ENCODE measurements at places on chromosomes 4 and X.
A peak's percentile ranks its signal among the peaks of the same experiment; 100 is the strongest.

DNA sequence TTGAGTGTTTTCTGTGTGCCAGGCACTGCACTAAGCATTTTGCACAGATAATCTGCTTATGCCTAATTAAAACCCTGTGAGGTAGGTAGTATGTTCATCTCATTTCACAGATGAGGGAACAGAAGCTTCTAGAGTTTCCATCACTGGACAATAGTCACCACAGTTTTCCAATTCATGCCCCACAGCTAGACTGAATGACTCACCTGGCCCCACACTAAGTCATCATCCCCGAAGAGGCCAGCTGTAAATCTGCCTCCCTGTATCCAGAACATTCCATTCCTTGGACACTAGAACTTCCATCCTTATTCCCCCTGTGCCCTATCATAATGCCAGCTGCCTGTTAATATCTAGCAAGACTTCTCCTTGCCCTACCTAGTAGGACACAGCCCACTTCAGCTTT is 40.9 kb upstream of the NYX start:
- DNase-seq: no peak

GRCh38 chr4:55169352-55169961 is 44.1 kb upstream of the KDR start:
- no peak for DNase-seq

DNA sequence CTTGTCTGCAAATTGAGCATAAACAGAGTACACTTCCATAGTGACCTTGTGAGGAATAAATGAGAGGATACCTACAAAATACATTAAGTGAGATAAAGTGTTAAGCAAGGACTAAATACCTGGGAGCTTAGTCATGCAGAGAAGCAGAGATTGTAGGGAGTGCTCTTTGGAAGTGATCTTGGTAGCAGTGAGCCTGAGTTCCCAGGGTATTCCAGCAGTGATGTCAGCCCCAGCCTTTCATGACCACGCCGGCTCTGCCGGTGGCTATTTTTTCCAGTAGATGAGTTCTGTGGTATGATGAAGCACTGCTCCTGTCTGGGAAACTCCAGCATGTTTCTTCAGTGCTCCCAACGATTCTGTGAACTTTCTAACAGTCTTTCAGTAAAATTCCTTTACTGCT is 391.5 kb upstream of the IGFBP7 start:
- DNase-seq: no peak

GRCh38 chrX:149757206-149758067 is 16.4 kb upstream of the HSFX1 start:
- no peak for DNase-seq

DNA sequence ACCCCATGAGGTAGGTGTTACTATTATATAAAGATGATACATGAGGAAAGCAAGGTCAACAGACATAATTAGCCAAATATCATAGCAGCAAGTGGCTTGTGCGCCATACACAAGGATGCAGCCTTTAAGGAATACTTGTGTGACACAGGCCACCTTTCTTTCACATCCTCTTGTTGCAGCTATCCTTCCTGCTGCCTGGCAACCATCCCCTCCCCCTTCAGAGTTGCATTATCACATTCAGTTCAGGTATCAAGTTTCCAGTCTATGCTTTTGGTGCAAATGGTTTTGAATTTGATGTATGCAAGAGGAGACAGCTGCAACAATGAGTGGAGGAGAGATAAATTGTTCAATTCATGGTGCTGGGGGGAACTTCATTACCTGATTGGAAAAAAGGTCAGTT is 6.4 kb downstream of the ZCCHC18 start:
- no peak for DNase-seq

- DNase-seq: no peak
These were observed 208.2 kb downstream of the APBB2 start for GRCh38 chr4:41006141-41006540.

- DNase-seq: no peak
These were observed 29.6 kb downstream of the SPARCL1 start for GRCh38 chr4:87499403-87500091.

GRCh38 chr4:98518559-98519267 is 139.7 kb downstream of the TSPAN5 start:
- DNase-seq: no peak

- no peak for DNase-seq
These were observed 525.5 kb upstream of the BOD1L1 start for GRCh38 chr4:14152834-14153519.

GRCh38 chr4:28233724-28234123 is 1373.1 kb downstream of the STIM2 start:
- no peak for DNase-seq

DNA sequence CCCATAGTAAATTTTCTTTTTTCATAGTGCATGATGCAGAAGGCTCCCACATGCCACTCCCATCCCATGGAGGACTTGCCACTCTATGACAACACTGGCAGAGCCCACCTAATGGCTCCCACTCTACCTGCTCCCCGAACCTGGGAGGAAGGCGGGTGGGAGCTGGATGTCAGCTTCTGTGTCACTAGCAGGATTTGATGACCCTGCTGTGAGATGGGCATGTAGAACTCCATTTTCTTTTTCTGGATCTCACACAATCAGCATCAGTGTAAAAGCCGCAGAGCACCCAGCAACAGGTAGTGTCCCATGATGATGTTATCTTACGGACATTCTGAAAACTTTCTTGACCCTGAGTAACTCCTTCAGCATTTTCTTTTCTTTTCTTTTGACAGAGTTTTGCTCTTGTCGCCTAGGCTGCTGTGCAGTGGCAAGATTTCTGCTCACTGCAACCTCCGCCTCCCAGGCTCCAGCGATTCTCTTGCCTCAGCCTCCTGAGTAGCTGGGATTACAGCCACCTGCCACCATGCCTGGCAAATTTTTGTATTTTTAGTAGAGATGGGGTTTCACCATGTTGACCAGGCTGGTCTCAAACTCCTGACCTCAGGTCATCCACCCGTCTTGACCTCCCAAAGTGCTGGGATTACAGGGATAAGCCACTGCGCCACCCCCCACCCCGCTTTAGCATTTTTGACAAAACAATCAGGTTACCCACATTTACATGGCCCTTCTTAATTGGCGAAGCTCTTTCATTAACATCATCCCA is 15.0 kb upstream of the ADH1A start:
- DNase-seq: no peak

DNA sequence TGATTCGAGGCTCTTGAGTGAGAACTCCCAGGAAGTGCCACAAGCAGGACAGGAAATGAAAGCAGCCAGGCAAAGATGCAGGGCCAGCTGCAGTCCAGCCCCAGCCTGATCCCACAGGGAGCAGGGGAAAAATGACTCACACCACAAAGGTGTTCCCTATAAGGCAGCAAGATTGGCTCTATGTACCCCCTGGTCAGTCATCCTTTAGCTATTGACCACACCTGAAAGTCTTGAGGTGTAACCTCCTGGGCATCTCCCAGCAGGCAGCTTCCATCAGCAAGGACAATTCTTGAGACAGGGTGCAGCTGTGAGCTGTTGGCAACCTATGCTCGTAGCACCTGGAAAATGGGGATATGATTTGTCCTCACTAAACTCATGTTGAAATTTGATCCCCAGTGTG is 27.9 kb upstream of the EXOC1L start:
- no peak for DNase-seq

GRCh38 chr4:185950891-185951290 is 118.1 kb upstream of the TLR3 start:
- DNase-seq: no peak

DNA sequence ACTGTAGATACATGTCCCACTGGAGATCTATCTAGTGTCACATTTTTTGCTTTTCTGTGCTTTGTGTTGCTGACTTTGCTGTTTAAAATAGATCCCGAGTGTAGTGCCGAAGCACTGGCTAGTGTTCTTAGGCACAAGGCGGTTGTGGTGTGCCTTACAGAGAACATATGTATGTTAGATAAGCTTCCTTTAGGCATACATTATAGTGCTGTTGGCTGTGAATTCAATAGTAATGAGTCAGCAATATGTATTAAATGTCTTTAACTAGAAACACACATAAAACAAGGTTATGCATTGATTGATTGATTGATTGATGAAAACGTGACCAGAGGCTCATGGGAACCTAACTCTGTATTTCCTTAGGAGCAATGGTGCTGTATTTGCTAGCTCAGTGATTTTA is 56.2 kb downstream of the COX7B2 start:
- no peak for DNase-seq

- DNase-seq: no peak
These were observed 26.5 kb upstream of the CHRNA9 start for GRCh38 chr4:40308528-40309122.

GRCh38 chr4:182177166-182177565 is 66.0 kb upstream of the TENM3 start:
- DNase-seq: no peak

DNA sequence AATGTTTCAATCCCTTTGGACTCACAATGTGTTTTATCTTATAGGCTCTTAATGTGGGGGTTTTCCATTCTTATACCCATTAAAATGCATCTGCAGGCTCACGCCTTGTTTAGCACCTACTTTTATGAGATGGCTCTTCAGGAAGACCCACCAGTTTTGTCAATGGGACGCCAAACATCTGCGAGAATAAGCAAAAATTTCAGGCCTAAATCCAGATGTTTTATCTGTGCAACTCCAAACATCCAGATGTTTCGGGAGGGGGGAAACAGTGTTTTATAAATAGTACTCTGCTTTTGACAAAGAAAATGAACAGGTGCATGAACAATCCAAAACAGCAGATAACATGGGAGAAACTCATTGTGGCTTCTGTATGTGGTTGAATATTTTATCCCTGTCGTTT is 342.8 kb downstream of the DHX15 start:
- no peak for DNase-seq

- no peak for DNase-seq
These were observed 55.8 kb upstream of the NSUN7 start for GRCh38 chr4:40693946-40694345.

GRCh38 chr4:129254126-129254525 is 158.2 kb downstream of the C4orf33 start:
- no peak for DNase-seq

- peak; percentile 37 for DNase-seq
These were observed 535.5 kb downstream of the MID1IP1 start for GRCh38 chrX:39336671-39337311.

DNA sequence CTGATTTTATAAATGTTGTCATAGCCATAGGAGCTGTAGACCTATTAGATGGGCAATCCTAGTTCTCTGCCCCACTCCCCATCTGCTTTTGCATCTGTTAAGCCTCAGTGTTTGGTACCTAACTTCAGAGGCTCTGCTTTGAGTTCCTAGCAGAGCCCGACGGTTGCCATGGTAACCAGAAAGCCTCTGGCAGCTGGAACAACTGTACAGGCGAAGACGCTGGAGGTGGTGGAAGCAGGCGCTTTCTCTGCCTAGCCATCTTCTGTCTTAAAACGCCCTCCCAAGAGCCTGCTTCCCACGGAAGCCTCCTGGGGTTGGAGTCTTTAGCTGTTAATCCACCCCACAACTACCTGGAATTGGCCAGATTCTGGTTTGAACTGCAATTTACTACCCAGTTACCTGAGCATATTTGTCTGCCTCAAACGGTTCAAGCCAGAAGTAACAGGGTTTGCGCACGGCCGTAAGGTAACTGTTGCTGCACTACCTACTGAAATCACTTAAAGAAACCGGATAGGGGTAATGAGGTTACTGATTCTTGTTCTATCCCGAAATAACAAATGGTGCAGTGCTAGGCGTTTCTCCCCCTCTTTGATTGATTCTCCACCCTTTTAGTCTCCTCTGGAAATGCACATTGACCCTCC is 1.0 kb upstream of the GABRG1 start:
- DNase-seq: no peak

GRCh38 chr4:145781351-145781750 is 101.4 kb downstream of the C4orf51 start:
- no peak for DNase-seq

GRCh38 chr4:88017516-88018297 is 10.3 kb downstream of the PKD2 start:
- DNase-seq: no peak

- DNase-seq: no peak
These were observed 915 bp downstream of the MSANTD1 start for GRCh38 chr4:3249711-3250437.

GRCh38 chr4:88028946-88029345 is 21.5 kb downstream of the PKD2 start:
- no peak for DNase-seq

- no peak for DNase-seq
These were observed 60.6 kb downstream of the NBDY start for GRCh38 chrX:56789518-56790070.

- no peak for DNase-seq
These were observed 14.0 kb downstream of the POF1B start for GRCh38 chrX:85365370-85365995.

GRCh38 chr4:102791318-102791835 is 30.6 kb upstream of the MANBA start:
- DNase-seq: no peak

- no peak for DNase-seq
These were observed 34.2 kb downstream of the ATXN3L start for GRCh38 chrX:13285693-13286092.

DNA sequence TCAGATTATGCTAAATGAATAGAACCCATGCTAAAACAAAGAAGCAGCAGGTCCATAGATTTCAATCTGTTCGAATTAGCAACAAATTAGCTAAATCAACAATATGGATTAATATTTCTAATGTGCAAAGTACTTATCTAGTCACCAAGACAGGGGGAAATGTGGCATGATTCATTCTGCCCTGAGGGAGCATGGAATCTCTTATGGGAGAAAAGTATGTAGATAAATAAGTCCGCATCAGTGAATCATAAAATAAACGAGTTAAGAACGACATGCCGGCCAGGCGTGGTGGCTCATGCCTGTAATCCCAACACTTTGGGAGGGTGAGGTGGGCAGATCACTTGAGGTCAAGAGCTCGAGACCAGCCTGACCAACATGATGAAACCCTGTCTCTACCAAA is 102.1 kb downstream of the ANOS1 start:
- no peak for DNase-seq

DNA sequence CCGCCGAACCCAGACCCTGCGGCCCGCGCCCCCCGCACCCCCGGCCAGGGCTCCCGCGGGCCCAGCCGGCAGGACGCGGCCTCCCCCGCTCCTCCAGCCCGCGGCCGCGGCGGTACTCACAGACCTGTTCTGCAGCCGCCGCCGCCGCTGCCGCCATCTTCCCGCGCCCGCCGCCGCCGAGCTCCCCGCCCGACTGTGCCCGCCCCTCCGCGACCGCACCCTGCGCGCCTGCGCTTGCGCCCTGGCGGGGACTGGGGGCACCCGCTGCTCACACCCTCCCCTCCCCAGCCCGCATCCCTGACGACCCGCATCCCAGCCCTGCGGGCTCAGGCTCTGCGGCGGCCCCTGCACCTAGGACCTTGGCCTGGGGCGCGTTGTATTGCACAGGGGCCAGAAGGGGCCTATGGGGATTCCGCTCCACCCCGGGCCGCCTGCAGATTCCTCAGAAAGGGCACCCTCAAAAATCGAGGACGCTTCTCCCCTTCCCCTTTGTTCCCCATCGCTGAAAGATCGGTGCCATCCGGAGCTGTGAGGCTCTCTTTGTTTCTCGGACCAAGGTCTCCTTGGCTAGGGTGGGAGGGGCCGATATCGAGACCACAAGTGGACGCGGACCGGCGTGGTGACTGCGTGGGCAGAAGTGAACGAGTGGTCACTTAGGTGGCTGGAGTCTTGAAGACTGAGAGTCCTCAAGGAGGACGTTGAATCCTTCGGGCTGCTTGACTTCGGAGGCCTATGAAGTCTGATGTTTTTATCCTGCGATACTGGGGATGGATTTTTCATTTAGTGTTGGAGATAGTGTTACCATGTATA is at the start of gene SGCB:
Gene SGCB (minus strand): TSS at position 197 of the 810 bp plus-strand sequence. CDS start 40 bp downstream, at position 157.
- DNase-seq: peak; percentile 43

- peak; percentile 47 for DNase-seq
These were observed 17.0 kb upstream of the PAPSS1 start for GRCh38 chr4:107736924-107737448.

- DNase-seq: no peak
These were observed 1.4 kb upstream of the MSANTD1 start for GRCh38 chr4:3247399-3248177.

Measured in KBM-7 (cell line).